ENCODE measurements at places on chromosomes 7 and 10.
A peak's percentile ranks its signal among the peaks of the same experiment; 100 is the strongest.

GRCh38 chr7:85019778-85020177, 167.1 kb downstream of the SEMA3D start:
- no peaks in the 10 kb centered on the region for H3K36me3 ChIP-seq
- DNase-seq, result no peak

DNA sequence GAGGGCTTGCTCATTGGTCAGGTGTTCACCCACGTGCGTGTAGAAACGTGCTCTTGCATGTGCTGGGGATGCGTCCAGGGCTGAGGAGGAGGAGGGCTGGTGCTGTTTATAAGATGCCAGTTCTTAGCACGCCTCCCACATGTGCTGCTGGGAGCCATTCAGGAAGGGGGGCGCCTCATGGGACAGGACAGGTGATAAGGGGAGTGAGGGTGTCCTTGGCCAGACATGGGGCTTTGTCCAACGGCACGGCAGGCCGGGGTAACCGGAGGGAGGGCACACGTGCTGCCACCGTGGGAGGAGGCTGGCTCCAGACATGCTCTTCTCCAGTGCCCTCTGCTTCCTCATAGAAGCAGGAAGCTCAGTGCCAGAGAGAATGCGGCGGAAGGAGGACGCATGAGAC, 150.0 kb downstream of the ZMYND11 start:
- H3K27ac ChIP-seq, result no peak overlapping the region
- H3K36me3 ChIP-seq, result peaks cover 7% of the 10 kb centered on the region
- no peak overlapping the region for H3K4me3 ChIP-seq
- H3K4me1 ChIP-seq, result no peaks in the 10 kb centered on the region
- DNase-seq, result no peak

GRCh38 chr7:36734731-36735130, 10.4 kb upstream of the AOAH start:
- H3K4me1 ChIP-seq, result no peaks in the 10 kb centered on the region
- no peak overlapping the region for H3K4me3 ChIP-seq
- no peak overlapping the region for H3K27ac ChIP-seq

- DNase-seq, result no peak
- H3K27me3 ChIP-seq, result no peaks in the 10 kb centered on the region
- no peak overlapping the region for H3K4me3 ChIP-seq
- no peaks in the 10 kb centered on the region for H3K36me3 ChIP-seq
Observed at GRCh38 chr10:95214793-95215192, 20.8 kb downstream of the ACSM6 start.

- H3K36me3 ChIP-seq, result no peaks in the 10 kb centered on the region
- peaks cover 4% of the 10 kb centered on the region for H3K4me1 ChIP-seq
- no peak for DNase-seq
- no peak overlapping the region for H3K4me3 ChIP-seq
- H3K27me3 ChIP-seq, result no peaks in the 10 kb centered on the region
Observed at GRCh38 chr7:69994886-69995542, 396.7 kb downstream of the AUTS2 start.

GRCh38 chr10:120713573-120714205, 137.5 kb upstream of the WDR11 start:
- H3K4me3 ChIP-seq, result no peak overlapping the region
- no peak overlapping the region for H3K27ac ChIP-seq
- DNase-seq, result no peak
- H3K36me3 ChIP-seq, result no peaks in the 10 kb centered on the region

- H3K27ac ChIP-seq, result no peak overlapping the region
- no peaks in the 10 kb centered on the region for H3K27me3 ChIP-seq
- DNase-seq, result no peak
- no peaks in the 10 kb centered on the region for H3K4me1 ChIP-seq
- H3K36me3 ChIP-seq, result peaks cover 4% of the 10 kb centered on the region
Observed at GRCh38 chr7:141731476-141732149, 6.5 kb upstream of the SSBP1 start.

DNA sequence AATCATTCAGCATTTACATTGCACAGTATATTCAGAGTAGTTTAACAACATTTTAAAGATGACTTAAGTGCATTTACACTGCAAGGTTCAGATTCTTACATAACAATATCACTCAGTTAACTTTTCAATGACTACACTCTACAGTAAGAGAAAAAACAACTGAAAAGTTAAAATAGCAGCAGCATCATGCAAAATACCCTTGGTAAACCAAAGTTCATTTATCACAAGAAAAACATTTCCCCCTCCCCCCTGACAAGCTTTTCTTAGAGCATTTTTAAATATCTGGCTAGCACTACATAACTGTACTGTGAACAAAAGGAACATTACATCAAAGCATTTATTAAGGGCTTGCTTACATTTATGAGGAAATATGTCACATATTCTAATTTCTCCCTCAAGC, 179.5 kb upstream of the HGF start:
- no peak overlapping the region for H3K27ac ChIP-seq
- no peak overlapping the region for H3K4me3 ChIP-seq
- no peaks in the 10 kb centered on the region for H3K27me3 ChIP-seq

DNA sequence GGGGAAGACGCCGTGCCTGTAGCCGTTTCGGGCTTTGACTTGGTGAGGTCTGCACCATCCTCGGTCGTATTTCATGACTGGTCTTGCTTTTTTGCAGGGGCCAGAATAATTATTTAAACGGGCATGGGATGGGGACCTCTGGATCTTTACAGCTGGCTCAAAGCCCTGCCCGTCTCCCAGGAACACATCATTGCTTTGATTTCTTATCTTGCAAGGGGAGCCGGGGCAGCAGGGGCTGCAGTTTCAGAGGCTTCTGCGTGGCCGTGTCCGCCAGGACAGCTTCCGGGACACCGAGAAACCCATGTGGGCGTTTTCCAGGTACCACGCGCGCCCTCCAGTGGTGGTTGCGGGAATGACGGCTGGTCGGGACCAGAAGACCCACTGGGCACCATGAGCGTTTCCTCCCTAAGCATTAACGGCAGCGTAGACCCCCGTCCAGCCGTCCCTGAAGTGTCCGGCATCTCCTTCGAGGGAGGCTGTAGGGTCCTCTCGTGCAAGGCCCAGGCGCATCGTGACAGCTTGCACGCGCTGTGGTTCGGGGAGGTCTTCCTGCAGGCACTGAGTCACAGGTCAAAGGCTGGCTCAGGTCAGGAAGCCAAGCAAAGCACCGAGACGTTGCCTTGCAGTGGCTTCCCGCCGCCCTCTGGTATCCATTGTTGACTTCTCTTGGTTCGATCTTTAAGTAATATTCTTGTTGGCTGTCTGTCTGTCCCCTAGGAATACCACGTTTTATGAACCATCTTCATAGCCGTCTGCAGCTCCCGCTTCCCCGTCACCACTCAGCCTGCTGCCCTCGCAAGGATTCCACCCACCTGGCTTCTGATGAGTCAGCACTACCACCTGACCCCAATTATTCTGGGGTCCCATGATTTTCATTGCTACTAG, 16.2 kb upstream of the ZFAND2A start:
- no peaks in the 10 kb centered on the region for H3K36me3 ChIP-seq
- peak overlapping the region; percentile 28 for H3K4me3 ChIP-seq
- peaks cover 11% of the 10 kb centered on the region for H3K4me1 ChIP-seq
- peak; percentile 81 for DNase-seq

DNA sequence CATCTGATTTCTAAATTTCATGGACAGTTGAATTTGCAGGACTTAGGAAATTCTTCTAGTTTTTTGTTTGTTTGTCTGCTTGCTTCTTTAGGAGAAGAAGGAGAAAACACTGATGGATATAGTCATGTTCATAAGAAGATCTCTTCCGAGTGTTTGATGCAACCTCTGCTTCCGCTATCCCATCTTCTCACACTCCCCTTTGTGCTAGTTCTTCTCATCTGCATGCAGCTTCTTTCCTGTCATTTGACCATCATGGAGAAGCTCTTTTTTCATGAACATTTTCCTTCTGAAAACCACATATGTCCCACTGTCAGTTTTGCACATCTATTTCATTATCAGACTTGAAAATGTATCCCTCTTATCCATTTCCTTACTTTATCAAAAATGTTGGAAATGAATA, 346.9 kb upstream of the PRKCQ start:
- H3K27ac ChIP-seq, result no peak overlapping the region
- peaks cover 8% of the 10 kb centered on the region for H3K4me1 ChIP-seq
- no peak for DNase-seq

GRCh38 chr10:87861566-87861952, 1.8 kb downstream of the KLLN start:
- H3K4me1 ChIP-seq, result no peaks in the 10 kb centered on the region
- H3K4me3 ChIP-seq, result peak overlapping the region; percentile 68
- peak overlapping the region; percentile 96 for H3K27ac ChIP-seq

DNA sequence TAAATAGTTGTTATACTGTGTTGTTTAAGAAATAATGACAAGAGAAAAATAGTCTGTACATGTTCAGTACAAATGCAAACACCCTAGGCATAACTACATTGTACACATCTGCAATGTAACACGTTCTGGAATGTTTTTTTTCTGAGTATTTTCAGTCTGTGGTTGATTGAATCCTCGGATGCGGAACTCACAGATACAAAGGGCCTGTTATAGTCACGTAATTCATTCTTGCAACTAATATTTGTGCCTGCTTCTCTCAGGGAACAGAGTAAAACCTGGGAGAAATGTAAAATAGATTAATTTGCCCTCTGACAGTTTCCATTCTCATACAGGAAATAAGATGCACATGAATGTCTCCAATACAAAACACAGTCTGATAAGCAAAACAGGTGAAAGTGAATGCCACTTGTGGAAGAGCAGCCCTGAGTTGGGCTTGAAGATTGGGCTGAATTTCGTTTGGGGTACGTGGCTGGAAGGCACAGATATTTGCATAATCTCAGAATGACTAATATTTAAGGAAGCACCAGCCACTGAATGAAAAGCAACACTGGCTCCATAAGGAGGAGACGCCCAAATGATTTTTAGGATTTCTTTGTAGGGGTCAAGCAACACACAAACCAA, 19.1 kb downstream of the DENND2A start:
- H3K27ac ChIP-seq, result peak overlapping the region; percentile 38
- peaks cover 4% of the 10 kb centered on the region for H3K36me3 ChIP-seq
- no peak for DNase-seq

GRCh38 chr7:97601931-97602457, 129.9 kb upstream of the TAC1 start:
- H3K4me3 ChIP-seq, result no peak overlapping the region
- DNase-seq, result no peak
- H3K27me3 ChIP-seq, result no peaks in the 10 kb centered on the region

- no peak overlapping the region for H3K27ac ChIP-seq
- no peak overlapping the region for H3K4me3 ChIP-seq
- no peaks in the 10 kb centered on the region for H3K27me3 ChIP-seq
- H3K36me3 ChIP-seq, result no peaks in the 10 kb centered on the region
- H3K4me1 ChIP-seq, result peaks cover 7% of the 10 kb centered on the region
Observed at GRCh38 chr10:52212802-52213201, 101.3 kb upstream of the DKK1 start.

DNA sequence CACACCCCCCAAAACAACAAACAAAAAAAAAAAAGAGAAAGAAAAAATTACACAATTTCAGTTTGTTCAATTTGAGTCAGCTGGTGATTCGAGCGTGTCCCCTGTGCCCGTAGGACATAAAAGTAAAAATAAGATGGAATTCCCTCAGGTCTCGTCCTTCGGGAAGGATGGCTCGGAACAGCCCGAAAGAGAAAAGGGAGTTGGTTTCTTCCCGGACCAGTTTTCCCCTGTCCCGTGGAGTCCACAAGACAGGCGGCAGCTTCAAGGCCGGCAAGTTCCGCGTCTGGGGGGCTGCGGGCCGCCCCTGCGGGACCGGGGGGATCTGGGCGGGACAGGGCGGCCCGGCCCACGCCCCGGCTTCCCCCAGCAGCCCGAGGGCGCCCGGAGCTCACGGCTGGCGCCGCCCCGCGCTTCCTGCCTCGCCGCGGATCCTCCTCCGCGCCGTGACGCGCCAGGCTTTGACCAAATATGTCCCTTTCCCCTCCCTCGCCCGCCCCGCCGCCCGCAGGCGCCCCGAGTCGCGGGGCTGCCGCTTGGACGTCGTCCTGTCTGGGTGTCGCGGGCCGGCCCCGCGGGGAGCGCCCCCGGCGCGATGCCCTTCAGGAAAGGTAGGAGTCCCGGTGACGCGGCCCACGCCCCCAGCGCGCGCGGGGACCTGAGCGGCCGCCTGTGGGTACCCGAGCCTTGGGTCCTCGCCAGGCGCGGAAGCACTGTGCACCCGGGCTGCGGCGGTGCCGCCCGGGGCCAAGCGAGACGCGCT, 55.8 kb downstream of the RBM17 start:
- H3K27ac ChIP-seq, result peak overlapping the region; percentile 89
- peak; percentile 96 for DNase-seq
- H3K4me3 ChIP-seq, result peak overlapping the region; percentile 91
- H3K27me3 ChIP-seq, result no peaks in the 10 kb centered on the region
- H3K4me1 ChIP-seq, result peaks cover 6% of the 10 kb centered on the region
- no peaks in the 10 kb centered on the region for H3K36me3 ChIP-seq

DNA sequence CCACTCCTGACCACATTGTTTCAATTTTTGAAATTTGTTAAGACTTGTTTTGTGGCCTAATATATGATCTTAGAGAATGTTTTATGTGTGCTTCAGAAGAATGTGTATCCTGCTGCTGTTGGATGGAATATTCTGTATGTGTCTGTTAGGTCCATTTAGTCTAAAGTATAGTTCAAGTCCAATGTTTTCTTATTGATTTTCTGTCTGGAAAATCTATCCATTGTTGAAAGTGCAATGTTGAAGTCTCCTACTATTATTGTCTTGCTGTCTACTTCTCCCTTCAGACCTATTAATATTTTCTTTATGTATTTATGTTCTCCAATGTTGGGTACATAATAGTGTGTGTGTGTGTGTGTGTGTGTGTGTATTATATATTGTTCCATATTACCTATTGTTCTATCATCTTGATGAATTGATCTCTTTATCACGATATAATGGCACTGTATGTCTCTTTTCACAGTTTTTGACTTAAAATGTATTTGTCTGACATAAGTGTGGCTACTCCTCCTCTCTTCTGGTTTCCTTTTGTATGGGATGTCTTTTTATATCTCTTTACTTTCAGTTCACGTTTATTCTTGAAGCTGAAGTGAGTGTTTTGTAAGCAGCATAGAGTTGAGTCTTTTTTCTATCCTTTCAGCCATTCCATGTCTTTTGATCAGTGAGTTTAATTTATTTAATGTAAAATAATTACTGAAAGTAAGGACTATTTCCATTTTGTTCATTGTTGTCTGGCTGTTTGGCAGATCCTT, 61.3 kb downstream of the AKR1D1 start:
- H3K27ac ChIP-seq, result no peak overlapping the region
- DNase-seq, result no peak
- no peak overlapping the region for H3K4me3 ChIP-seq
- H3K27me3 ChIP-seq, result no peaks in the 10 kb centered on the region

GRCh38 chr7:44652535-44652934, 46.1 kb downstream of the OGDH start:
- H3K36me3 ChIP-seq, result peaks cover 9% of the 10 kb centered on the region
- no peaks in the 10 kb centered on the region for H3K27me3 ChIP-seq

- H3K4me1 ChIP-seq, result no peaks in the 10 kb centered on the region
- no peaks in the 10 kb centered on the region for H3K36me3 ChIP-seq
- H3K27ac ChIP-seq, result no peak overlapping the region
- no peak overlapping the region for H3K4me3 ChIP-seq
- H3K27me3 ChIP-seq, result no peaks in the 10 kb centered on the region
Observed at GRCh38 chr10:33535866-33536265, 201.4 kb upstream of the NRP1 start.

- no peak overlapping the region for H3K27ac ChIP-seq
- no peak for DNase-seq
- no peaks in the 10 kb centered on the region for H3K4me1 ChIP-seq
- no peaks in the 10 kb centered on the region for H3K27me3 ChIP-seq
- H3K4me3 ChIP-seq, result no peak overlapping the region
- H3K36me3 ChIP-seq, result no peaks in the 10 kb centered on the region
Observed at GRCh38 chr7:84248843-84249242, 54.3 kb upstream of the SEMA3A start.
